ENCODE measurements at places on chromosomes 3 and 15.

GRCh38 chr15:73047882-73048281, 4.4 kb upstream of the NEO1 start:
- H3K27me3 ChIP-seq, result peaks cover 4% of the 10 kb centered on the region
- no peaks in the 10 kb centered on the region for H3K4me1 ChIP-seq
- H3K36me3 ChIP-seq, result no peaks in the 10 kb centered on the region

DNA sequence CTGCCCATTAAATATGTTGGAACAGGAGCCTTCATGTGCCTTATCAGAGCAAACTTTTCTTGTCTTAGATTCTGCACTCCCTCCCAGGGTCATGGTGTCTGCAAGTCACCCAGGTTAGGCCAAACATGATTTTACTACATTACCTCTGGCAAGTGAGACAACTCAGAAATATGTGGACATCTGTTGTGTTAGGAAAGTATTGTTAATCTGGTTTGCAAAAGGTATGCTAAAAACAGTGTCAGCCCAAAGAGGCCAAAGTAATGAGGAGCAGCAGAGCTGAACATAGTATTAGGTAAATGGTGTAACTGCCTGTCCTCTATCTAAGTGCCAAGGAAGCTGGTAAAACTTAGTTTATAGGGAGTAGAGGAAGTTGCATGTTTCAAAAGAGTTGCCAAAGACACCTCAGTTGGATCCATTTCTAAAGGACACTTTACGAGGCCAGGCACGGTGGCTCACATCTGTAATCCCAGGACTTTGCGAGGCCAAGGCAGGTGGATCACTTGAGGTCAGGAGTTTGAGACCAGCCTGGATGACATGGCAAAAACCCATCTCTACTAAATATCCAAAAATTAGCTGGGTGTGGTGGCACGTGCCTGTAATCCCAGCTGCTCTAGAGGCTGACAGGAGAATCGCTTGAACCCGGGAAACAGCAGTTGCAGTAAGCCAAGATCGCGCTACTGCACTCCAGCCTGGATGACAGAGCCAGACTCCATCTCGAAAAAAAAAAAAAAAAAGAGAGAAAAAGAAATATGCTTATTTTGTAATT, 22.5 kb upstream of the PPIB start:
- peaks cover 8% of the 10 kb centered on the region for H3K36me3 ChIP-seq
- H3K27me3 ChIP-seq, result no peaks in the 10 kb centered on the region
- no peak overlapping the region for H3K4me3 ChIP-seq
- H3K27ac ChIP-seq, result no peak overlapping the region
- peaks cover 2% of the 10 kb centered on the region for H3K4me1 ChIP-seq

DNA sequence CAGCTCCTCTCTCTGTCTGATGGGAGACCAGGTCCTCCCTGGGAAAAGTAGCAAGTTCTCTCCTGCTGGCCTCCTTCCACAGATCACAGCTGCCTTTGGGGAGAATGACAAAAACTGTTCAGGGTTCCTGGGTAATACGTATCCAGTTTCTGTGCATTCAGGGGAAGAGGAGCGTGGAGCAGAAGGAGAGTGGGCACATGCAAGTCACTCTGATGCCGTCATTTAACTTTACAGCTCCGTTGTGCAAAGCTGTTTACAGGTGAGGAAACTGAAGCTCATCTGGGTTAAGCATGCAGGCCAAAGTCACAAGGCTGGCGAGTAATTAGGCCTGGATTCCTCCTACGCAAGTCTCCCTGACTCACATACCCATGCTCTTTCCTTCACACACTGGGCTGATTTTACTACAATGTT, 7.5 kb upstream of the TM4SF1 start:
- H3K4me3 ChIP-seq, result no peak overlapping the region
- no peaks in the 10 kb centered on the region for H3K36me3 ChIP-seq
- peaks cover 8% of the 10 kb centered on the region for H3K27me3 ChIP-seq
- no peaks in the 10 kb centered on the region for H3K4me1 ChIP-seq
- no peak for DNase-seq

DNA sequence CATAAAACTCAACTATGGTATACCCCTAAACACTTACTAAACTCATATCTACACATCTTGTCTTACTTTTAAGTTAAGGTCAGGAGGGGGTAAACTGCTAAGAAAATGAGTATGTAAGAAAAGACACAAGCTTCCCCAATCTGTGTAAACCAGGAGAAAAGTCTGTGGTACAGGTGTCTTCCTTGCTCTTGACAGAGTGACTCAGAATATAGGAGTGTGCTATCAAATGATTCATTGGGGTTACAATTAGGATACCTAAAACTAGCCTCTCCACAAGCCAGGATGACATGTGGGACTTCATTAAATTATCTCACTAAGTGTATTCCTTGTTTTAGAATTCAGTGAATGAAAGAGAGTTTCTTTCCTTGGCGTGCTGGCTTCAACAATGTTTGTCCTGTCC, 274.8 kb downstream of the BBX start:
- peaks cover 56% of the 10 kb centered on the region for H3K36me3 ChIP-seq
- no peak overlapping the region for H3K4me3 ChIP-seq
- H3K4me1 ChIP-seq, result no peaks in the 10 kb centered on the region
- H3K27ac ChIP-seq, result no peak overlapping the region
- H3K27me3 ChIP-seq, result no peaks in the 10 kb centered on the region
- DNase-seq, result no peak

All from T-cell (primary cell).